ENCODE measurements at places on chromosomes 2 and 18. TPM values are rescaled to one million over a fixed set of nuclear protein-coding genes. Genes with fewer than 3 reads are reported as not detected.

MYOM1 gene
- total RNA-seq: 0.05 TPM

PPP4R3B gene
- 30.3 TPM for total RNA-seq

SOX11 gene
- total RNA-seq: not detected

UGT1A10 gene
- total RNA-seq: not detected

SERPINB5 gene
- total RNA-seq: 0.08 TPM
